ENCODE measurements at places on chromosomes 4 and X.

DNA sequence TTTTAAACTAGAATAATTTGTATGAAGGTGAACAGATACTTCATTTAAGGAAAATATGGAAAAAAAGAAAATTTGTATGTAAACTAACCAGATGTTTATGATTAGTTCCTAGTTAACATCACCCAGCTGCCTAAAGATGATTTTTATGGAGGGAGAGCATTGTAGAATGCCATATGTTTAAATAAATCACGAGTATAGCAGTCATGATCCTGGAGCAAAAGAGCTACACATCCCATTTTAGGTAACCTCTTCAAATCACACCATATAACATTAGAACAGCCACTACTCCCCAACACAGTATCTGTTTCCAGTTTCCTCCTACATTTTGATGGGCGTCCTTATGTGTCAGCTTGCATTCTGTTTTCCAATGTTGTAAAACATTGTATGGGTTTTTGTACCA, 571.9 kb upstream of the FAM241A start:
- no peak for DNase-seq

- DNase-seq, result no peak
Observed at GRCh38 chr4:69196209-69196965, 18.2 kb downstream of the UGT2B11 start.

DNA sequence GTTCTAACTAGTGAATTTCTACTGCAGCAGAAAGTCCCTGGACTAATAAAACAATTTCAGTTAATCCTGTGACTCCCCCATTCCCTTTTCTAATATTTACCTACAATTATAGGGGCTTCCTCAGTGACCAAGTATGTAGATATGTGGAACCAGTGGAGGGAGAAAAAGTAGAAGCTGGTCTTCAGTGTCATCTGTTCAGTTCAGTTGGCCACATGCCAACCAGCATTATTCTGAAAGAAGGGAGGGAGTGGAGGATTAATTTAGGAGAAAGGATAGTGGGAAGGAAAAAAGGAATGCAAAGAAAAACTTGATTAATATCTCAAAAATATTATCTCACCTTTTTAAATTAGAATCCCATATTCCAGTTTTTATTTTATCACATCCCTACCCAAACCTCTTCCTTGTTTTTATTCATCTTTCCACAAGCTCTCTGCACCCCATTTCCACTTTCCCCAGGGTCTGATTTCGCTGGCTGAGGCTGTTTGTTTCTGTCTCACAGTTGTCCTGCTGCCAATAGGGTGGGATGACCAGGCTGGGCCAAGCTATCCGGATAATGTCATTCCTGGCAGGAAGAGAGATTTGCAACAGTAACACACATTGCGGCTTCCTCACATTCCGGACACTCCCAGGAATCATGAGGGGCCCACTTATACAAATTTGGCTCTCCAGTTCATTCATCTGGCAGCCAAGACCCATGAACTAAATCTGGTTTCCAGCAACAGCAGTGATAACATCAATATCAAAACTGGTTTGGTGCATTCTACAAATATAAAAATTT, 24.6 kb upstream of the ANTXR2 start:
- DNase-seq, result no peak

DNA sequence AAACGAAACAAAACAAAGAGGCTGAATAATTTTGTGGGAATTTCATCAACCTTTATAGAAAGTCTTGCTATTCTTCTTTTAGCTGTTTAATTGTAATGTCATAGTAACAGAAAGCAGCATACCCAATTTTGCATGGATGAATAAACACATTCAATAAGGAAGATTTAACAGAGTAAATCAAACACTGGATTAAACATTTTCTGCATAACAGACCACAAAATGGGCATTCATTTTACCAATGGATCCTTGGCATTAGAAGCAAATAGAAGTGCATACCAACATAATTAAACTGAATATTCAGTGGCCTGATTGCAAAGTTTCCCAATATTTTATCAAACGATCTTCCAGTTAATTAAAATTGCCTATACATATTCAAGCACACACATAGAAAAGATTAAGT, 4.4 kb upstream of the CHM start:
- DNase-seq, result peak; percentile 67

GRCh38 chr4:185838514-185839193, 26.7 kb upstream of the SORBS2 start:
- DNase-seq, result no peak

- DNase-seq, result no peak
Observed at GRCh38 chrX:18755651-18756050, 48.2 kb downstream of the PPEF1 start.

DNA sequence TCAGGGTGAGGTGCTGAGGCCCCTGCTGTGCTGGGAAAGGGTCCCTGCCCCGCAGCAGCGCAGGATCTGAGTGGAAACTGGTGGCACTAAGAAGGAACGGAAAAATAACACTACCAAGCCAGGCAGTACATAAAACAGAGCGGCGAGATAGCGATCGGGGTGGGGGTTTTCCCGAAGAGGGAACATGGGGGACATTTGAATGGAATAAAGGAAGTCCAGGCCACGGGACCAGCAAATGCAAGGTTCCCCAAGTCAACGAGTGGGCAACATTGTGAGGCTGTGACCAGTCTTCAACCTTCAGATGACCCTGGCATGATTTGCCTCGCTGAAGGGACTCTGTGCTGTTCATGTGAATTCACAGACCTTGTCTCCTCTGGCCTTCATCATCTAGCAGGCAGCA, 13.7 kb downstream of the MSX1 start:
- no peak for DNase-seq

DNA sequence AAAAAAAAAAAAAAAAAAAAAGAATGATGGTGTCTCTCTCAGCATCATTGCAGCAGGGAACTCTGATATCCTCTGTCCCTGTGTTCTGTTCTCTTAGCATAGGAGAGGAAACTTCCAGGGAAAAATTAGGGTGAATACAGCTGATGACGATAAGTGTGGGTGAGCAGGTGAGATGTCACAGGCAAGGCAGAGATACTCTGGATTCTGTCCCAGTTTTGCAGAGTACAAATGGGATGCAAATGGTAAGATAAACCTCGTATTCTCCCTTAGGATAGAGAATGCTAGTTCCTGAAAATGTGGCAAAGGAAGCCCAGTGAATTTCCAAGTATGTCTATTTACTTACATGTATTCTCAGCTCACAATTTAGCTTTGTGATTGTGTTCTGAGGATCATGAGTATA, 671.6 kb upstream of the BOD1L1 start:
- DNase-seq, result no peak

DNA sequence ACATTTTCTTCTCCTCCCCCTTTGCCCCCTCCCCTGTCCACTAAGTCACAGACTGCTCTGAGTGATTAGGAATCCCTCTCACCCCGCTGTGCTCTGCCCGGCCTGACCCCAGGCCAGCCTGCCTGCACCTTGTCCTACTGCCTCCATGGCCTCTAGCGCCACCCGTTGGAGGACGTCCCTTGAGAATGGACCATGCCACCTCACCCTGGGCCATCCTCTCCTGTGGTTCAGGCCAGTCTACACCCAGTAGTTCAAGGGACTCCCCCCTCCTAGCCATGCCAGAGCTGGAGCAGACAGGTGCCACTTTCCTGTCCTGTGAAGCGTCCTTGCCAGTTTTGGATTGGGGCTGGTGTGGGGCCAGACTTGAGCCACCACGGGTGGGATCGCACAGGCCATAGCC, 9.7 kb upstream of the IRAK1 start:
- no peak for DNase-seq

DNA sequence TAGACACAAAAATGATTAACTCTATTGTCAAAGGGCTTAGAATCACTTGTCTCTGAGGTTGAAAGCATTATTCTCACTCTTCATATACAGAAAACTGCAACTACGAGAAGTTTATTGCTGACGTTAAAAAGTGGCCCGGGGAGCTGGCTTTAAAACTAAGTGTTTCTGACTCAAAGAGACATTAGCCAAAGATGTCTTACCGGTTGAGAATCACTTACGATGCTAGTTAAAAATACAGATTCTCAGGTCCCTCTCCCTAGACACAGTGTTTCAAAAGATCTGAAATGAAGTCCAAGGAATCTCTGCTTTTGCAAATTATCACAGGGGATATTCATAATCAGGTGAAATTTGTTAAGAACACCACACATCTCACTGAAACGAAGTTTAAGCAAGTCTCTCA, 1.2 kb downstream of the GNPDA2 start:
- no peak for DNase-seq

DNA sequence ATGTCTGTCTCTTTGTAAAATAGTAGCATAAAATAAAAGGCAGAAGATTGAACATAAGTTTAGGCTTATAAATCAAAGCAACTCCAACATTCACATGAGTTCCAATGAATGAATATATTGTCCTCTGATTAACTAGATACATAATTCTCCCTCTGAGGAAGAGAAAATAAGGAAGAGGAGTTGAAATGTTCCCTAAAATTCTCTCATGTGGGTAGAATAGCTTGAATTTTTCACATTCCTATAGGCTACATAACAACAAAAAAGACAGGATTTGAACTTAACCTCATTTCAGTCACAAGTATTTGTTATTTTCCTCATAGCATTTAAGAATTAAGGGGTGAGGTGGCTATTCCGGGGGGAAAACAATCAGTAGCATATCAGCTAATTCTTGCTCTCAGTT, 462.4 kb upstream of the NDST4 start:
- DNase-seq, result no peak

All from HAP-1 (cell line).